ENCODE measurements at places on chromosomes 6 and 20.

GRCh38 chr6:56101141-56101553, 146.2 kb downstream of the COL21A1 start:
- DNase-seq: peak; percentile 96

DNA sequence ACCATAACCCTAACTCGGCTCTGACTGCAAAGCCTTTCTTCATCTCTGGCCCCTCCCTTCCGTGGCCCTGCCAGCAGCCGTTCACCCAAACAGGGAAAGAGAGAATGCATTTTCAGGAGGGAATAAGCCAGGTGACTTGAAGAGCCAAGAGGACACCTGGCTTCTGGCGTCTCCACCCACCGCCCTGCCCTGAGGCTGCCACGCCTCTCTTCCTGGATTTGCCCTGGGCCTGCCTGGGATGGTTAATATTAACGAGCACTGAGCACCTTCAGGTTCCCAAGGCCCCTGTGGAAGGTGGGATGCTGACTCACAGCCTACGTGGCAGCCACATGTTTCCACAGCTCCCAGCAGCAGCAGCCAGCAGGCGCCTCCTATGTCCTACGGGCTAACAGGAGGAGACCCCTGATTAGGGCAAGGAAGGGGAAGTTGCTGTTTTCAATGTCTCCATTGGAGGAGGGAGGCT, 138.0 kb upstream of the RREB1 start:
- no peak for DNase-seq

DNA sequence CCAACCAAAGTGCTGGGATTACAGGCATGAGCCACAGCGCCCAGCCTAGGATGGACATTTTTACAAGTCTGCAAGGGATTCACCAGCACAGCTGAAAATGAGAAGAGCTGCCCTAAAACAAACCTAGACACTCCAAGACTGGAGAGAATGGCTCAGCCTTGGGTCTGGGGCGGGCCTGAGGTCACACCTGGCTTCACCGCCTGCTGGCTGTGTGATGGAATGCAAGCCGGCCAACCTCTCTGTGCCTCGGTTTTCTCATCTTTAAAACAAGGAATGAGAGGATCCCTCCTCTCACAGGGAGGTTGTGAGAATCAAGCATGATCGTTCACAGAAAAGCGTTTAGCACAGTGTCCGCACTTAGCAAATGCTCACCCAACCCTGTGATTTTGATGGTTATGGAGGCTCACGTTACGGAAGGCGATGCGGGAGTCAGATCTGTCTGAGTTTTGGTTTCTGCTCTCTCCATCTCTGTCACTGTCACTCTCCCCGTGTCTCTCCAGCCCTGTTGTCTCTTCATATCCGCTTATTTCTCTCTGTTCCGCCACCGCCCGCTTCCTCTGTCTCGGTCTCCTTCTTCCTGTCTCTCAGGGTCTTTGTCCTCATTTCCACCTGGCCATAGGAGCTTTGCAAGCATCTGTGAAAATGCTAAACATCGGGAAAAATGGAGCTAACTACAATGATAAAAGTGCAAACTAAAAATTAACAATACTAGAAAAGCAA, 47.6 kb downstream of the CEBPB start:
- DNase-seq: no peak

DNA sequence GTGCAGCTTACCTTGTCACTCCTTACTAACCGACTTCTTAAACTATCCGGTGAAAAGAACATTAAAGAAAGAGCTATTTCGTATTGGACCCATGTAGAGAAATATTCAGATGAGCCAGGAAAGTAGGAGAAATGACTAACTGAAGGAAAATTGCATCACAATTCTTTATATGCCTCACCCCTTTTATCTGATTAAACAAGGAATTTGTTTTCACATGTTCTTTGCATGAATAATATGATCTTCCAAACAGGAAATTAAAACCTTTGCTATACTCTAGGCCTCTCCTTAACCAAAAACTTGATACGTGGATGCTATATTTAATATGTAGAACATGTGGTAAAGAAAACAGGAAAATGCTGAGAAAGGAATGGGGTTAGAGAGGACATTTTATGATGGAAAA, 41.9 kb upstream of the LRRC1 start:
- peak; percentile 87 for DNase-seq

DNA sequence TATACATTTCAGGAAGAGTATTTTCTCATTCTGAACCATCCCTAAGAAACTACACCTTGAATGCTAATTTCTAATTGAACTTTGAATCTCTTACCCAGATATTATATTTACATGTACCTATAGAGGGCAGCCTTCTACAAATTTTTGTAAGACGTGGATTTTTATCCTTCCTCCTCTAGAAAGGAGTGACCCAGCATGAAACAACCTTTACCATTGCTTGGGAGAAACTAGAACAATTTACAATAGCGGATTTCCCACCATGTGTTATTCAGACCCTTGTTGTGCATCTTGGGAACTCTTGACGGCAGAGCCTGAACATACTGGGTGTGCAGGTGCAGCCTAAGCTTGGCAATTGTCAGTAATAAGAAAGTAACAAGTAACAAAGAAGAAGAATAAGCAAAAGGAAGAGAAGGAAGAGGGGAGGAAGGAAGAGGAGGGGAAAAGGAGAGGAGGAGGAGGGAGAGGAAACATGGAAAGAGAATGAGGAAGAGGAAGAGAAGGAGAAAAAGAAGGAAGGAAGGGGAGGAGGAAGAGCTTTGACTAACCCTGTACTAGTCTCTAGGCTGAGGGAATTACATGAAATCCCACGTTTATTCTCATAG, 10.8 kb upstream of the TAAR1 start:
- DNase-seq: peak; percentile 89

DNA sequence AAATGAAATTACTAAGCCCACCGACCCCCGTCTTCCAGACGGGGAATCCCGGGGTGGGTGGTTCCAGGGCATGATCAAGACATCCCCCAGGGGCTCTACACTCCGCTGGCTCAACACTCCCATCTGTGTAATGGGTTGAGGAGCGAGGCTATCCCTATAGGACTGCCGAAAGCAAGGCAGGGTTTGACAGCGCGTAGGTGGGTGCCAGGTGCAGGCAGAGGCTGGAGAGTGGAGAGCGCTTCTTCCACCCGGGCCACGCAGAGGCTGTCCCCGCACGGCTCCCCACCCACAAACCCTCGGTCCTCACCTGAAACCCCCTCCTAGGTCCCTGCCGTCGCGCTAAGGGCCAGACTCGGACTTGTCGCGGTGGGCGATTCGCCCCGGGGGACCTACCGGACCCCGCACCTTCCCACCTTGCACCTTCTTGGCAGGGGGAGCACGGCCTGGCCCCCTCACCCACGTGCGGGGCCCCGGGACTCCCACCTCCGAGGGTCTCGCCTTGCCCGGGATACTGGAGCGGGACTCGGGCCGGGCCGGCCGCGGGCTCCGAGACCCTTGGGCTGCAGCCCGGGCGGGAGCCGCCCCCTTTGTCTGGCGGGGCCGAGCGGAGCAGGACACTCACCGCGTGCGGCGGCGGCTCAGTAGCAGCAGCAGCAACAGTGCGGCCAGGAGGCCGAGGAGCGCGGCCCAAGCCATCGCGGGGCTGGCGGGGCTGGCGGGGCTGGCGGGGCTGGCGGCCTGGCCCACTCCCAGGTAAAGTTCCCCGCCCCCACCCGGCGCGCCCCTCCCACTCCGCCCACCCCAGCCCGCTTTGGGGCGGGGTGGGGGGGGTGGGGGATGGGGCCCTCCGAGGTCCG, at the start of gene PTGIS:
TSS of gene PTGIS (minus strand) at position 717 of the 857 bp plus-strand sequence. CDS start at position 696, 21 bp downstream.
- DNase-seq: peak; percentile 76

- no peak for DNase-seq
These were observed 69.8 kb downstream of the SNAP25 start for GRCh38 chr20:10288421-10288820.

DNA sequence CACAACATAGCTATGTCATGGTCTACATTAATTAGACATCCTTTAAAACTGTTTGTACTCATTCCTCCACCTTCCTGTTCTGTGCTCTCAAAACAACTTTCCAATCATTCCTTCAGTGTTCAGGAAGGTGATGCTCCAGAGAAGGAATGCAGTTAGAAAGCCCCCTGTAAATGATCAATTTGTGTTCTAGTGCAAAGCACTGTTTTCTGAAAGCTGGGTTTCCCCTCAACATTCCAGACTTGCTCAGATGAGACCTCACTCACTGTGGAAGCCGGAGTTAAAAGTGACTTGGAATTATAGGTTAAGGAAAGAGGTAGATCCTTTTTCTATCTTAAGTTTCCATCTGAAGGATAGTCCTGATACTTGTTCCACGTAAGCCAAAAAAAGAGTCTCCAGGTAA, 95.9 kb downstream of the BMP2 start:
- no peak for DNase-seq

- no peak for DNase-seq
These were observed 63.3 kb upstream of the PTGIS start for GRCh38 chr20:49631061-49631716.

DNA sequence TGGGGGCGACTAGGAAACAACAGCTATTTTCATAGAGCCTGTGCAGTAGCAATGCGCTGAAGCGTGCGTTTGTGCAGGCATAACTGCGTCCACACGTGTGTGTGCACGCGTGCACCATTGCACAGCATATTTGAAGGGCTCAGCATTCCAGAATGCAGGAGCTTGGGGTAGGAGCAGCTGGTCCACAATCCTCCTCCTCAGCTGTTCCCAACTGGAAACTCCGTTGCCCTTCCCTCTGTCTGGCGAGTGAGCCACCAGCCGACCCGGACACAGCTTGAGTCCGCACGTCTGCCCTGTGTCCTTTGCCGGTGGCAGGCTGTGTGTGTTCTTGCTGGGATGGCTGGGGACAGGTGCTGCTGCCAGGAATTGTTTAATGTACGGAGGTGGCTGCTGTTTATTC, 110.2 kb downstream of the SASH1 start:
- DNase-seq: no peak

- no peak for DNase-seq
These were observed 121.3 kb downstream of the BMP7 start for GRCh38 chr20:57145089-57145631.

DNA sequence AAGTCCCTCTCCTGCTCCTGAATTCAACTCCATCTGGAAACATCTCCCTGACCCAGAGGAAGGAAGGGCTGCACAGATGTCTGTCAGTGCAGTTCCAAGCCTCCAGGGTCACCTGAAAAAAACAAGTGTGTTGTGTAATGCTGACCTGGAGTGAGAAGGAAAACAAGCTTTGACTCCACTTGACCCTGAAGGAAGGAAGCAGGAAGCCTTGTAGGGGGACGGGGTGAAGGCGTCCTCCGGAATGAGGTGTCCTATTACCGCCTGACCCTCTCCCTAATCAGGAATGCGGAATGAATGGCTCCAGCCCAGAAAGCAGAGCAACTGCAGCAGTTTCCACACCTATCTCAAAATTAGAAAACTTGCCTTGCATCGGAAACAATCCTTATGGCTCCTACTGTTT, 13.9 kb upstream of the ADGRF5 start:
- no peak for DNase-seq

GRCh38 chr20:20759132-20759531, 46.7 kb upstream of the RALGAPA2 start:
- no peak for DNase-seq

- no peak for DNase-seq
These were observed 116.6 kb downstream of the DLL1 start for GRCh38 chr6:170174124-170174770.

GRCh38 chr6:41373627-41373918, 38.2 kb downstream of the NCR2 start:
- DNase-seq: no peak

DNA sequence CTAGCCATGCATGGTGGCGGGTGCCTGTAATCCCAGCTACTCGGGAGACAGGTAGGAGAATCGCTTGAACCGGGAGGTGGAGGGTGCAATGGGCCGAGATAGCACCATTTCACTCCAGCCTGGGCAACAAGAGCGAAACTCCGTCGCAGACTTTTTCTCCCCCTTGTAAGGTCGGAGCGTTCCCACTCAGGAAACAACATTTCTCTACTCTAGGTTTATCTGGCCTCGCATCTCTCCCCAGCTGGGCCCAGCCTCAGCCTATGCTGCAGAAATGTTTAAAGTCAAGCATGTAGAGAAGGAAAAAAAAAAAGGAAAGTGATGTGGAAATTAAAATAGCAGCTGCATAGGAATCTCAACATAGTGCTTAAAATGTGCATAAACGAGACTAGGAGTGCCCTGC, 172.3 kb downstream of the TRIM27 start:
- DNase-seq: no peak

- no peak for DNase-seq
These were observed 173.2 kb downstream of the BTBD3 start for GRCh38 chr20:12090920-12091319.

- DNase-seq: no peak
These were observed 386.8 kb downstream of the HDGFL1 start for GRCh38 chr6:22956029-22956681.

DNA sequence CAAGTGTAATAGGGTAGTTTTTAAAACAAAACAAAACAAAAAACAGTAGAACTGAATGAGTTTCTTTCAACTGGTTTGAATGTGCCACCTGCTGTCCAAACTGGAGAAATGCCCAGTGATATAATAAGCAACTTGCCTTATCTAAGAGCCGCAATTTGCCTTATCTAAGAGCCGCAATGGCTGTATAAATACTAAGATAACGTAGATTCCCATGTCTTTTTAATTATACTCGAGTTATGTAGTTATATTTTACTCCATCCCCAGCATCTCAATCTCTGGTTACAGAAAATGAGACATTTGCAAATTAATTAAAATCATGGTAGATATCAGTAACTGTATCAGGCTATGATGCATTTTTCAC, 67.2 kb downstream of the RPP40 start:
- peak; percentile 72 for DNase-seq

GRCh38 chr6:163916315-163917081, 502.0 kb downstream of the QKI start:
- DNase-seq: no peak

DNA sequence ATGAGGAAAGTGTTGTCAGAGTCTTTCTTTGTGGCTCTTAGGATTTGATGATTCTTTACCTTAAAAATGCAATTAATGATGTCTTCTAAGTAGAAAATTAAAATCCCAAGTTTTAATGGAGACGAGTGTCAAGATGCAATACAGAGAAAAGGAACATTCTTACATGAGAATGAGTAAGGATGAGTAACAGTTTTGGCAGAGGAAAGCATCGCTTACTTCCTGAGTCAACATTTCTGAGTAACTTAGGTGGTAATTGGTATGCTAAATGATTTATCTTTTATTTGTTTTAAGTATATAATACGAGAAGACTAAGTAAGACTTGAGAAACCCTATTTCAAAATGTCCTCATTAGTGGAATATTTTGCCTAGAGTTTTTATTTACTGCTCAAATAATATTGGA, 101.3 kb downstream of the RTN4IP1 start:
- DNase-seq: peak; percentile 73

DNA sequence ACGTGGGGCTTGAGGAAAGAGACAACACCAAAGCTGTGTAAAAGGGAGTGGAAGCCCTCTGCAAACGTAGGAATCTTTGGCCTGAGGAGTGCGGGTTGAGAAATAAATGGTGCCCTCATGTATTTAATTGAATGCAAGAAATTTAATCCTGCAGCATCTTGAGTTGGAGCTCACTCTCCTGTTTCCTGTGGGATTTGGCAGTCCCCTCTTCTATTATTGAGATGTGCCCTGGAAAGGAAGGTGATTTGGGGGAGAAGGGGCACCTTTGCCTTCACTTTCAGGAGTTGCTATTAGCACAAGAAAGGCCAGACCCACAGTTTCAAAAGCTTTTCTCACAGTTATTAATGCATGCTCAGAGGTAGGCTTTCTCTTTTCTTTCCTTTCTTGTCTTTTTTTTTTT, 201.4 kb upstream of the HDDC2 start:
- no peak for DNase-seq

All from adipocyte (in vitro differentiated cells).